ENCODE measurements at places on chromosomes 16 and 17.

DNA sequence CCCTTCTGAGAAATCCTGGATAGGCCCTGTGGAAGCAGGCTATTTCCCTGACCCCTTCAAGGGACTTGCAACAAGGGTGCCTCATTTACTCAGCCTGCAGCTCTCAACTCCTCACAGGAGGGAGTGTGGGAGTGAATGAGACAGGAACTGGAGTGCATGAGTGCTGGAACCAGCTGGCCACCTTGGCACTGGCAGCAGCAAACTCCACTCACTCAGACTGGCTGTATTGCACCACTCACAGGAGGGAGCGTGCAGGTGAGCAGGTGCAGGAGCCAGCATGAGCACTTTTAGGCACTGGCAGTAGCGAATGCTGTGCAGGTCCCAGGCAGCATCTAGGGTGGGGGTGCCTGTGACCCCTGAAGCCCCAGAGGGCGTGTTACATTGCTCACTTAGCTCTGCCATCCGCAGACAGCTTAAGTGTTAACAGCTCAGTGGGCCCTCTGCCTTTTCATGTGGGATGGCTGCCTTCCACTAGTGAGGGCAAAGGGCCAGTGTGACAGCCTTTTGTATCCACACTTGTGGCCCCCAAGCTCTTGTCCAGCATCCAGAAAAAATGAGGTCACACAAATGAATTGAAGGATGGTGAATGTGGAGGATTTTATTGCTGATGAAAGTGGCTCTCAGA is 11.0 kb upstream of the ZNHIT3 start:
- no peak for DNase-seq

GRCh38 chr17:10198509-10199249 is at the start of gene GAS7:
Gene GAS7 (minus strand): TSS chr17:10198606.
- DNase-seq: peak; percentile 6

- no peak for DNase-seq
Observed at GRCh38 chr16:27365142-27366089, 36.6 kb upstream of the IL21R start.

DNA sequence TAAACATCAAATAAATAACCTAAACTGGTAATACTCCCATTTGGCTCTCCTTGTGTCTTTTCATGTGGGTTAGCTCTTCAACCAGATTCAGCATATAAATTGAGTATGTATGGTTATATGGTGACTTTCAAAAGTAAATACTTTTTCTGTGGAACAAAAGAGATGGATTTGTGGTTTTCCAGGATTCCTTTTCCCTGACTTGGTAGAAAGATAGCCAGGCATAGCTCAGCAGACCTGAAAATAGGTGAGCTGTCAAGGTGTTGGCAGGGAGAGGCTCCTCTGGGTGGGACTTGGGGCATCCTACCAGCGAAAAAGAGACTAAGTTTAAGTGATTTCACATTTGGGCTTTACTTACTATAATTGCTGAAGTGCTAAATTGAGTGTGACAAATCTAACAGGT is 80.3 kb downstream of the FTO start:
- no peak for DNase-seq

DNA sequence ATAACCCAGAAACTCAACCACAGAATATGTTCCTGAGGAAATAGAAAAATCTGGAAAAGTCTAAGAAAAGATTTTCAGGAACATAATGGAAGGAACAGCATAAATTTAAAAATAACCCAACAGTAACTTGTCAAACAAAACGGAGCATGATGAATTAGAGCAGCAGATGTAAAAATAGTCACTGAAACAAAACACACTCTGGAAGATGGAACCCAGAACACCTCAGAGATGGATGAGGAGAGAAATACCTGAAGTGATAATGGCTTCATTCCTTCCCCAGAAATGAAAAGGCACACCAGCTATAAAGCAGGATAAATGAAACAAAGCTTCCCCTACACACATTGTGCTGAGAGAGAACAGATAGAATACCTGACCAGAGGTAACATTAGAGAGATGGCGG is 6.3 kb downstream of the TK1 start:
- DNase-seq: no peak

- DNase-seq: no peak
Observed at GRCh38 chr16:7026639-7027038, 306.0 kb upstream of the RBFOX1 start.

DNA sequence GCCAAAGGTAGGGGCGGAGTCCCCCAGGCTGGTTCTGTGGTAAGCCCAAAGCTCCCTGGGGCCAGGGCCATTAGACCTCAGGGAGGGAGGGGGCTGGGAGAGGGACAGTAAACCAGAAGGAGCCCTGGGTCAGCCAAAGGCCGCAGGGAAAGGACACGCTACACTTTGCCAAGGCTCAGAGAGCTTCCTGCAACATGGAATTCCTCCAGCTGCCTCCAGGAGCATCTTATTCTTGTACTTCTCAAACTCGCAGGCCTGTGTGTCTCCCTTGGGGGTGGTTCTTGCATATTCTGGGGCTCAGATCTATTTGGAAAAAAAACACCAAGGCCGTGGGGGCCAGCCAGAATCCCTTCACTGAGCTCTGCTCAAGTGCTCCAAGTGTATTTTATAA is 25.1 kb downstream of the AKAP1 start:
- no peak for DNase-seq

- no peak for DNase-seq
Observed at GRCh38 chr16:10386517-10387100, 748 bp downstream of the ATF7IP2 start.

- no peak for DNase-seq
Observed at GRCh38 chr17:21035406-21035805, 7.4 kb downstream of the USP22 start.

- DNase-seq: no peak
Observed at GRCh38 chr17:39647256-39647655, 10.3 kb downstream of the STARD3 start.

DNA sequence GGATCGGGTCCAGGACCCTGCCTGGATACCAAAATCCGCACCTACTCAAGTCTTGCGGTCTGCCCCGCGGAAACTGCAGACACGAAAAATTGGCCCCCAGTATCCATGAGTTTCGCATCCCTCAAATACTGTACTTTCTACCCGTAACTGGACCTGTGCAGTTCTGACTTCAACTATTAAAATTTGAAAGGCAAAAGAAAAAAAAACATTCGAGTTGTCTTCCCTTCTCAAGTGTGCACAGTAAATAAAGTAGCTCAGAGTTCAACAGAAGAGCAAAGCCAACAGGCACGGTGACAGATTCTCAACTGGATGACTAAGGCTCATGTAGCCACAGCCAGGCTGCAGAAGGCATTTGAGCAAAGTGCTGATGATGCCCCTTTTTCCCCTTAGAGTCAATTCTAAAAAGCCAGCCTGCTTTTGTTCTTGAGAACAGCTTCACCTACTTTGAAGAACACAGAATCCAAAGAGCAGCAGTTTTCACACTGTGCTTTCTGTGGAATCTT is 32.5 kb downstream of the MARF1 start:
- no peak for DNase-seq

DNA sequence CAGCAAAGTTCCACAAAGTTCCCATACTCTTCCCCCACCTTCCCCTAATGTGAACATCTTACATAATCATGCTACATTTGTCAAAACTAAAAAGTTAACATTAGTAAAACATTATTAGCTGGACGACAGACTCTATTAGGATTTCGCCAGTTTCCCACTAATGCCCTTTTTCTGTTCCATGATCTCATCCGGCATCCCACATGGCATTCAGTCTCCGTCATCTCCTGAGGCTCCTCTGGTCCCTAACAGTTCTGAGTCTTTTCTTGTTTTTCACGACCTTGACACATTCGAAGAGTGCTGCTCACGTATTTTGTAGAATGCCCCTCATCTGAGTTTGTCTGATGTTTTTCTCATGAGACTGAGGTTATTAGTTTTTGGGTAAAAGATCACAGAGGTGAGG is 8.8 kb upstream of the MPRIP start:
- DNase-seq: no peak

- DNase-seq: no peak
Observed at GRCh38 chr17:2695961-2696760, 15.4 kb downstream of the CLUH start.

GRCh38 chr16:68227850-68228553 is 7.9 kb downstream of the ESRP2 start:
- DNase-seq: no peak

GRCh38 chr17:30990458-30990857 is 19.6 kb downstream of the RNF135 start:
- no peak for DNase-seq

GRCh38 chr16:54930005-54930868 is at the start of gene IRX5:
Gene IRX5 (plus strand): TSS chr16:54930865. CDS start chr16:54931199, 334 bp downstream.
- peak; percentile 37 for DNase-seq

DNA sequence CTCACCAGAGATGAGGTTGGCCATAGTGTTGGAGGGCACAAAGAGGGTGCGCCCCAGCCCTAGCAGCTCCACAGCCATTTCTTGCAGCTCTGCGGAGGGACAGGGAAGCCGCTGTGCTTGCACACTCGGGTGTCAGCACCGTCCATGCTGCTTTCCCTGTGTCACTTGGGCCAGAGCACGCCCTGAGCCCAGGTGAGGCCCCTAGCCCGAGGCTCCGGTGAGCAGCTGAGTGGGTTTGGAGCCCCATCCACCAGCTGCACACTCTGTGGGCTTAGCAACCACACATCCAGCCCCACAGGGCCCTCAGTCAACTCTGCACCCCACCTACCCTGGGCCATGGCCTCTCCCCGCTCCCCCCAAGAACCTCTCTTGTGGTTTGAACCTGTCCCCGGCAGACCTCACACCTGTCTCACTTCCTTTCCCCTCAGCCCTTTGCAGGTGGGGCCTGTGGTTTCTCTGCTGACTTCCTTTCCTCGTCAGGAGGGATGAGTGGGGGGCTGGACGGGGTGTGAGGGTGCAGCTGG is 20.7 kb downstream of the TMEM235 start:
- peak; percentile 48 for DNase-seq

DNA sequence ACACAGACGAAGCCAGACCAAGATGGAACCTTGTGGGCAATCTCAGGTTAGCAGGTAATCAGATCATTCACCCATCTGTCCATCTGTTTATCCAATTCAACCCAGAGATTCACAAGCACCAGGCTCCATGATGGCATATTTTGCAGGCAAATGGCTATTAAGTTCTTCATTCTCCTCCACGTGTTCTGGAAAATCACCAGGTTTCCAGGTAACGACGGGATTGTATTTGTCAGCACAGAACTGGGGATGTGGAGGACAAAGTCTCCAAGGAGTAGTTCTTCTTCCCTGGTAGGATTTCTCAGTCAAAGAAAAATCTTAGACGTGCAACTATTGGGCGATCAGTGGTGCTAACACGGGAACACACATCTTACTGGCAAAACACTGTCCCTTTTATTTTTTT is 368.8 kb downstream of the SLC39A11 start:
- no peak for DNase-seq

- DNase-seq: no peak
Observed at GRCh38 chr16:67783353-67783725, 23.0 kb downstream of the RANBP10 start.

- DNase-seq: peak; percentile 56
Observed at GRCh38 chr17:19502517-19502916, 31.1 kb upstream of the SLC47A1 start.

DNA sequence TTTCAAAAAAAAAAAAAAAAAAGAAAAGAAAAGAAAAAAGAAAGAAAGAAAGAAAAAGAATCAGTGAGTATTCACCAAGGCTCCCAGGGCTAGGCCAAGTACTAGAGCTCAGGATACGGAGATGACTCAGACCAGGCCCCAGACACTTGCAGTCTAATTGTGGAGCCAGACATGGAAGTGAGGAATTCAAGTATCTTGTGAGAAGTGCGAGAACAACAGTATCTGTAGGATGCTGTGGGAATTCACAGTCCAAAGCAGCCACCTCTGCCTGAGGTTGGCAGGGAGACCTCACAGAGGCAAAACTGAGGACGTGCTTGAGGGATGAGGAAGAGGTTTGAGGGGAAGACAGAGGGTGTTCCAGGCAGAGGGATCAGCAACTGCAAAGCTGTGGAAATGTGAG is 14.0 kb upstream of the ALDOA start:
- no peak for DNase-seq

DNA sequence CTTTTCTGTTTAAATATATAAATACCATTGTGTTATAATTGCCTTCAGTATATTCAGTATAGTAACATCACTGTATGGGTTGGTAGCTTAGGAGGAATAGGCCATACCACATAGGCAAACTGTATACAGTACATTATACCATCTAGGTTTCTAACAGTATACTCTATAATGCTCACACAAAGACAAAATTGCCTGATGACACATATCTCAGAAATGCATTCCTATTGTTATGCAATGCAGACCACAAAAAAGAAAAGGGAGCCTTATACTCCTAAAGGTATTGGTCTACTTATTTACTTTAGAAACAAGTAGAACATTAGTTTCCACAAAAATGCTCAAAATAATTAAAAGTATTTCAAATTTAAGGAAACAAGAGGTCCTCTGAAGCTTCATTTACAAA is 47.9 kb downstream of the SETD6 start:
- DNase-seq: no peak

DNA sequence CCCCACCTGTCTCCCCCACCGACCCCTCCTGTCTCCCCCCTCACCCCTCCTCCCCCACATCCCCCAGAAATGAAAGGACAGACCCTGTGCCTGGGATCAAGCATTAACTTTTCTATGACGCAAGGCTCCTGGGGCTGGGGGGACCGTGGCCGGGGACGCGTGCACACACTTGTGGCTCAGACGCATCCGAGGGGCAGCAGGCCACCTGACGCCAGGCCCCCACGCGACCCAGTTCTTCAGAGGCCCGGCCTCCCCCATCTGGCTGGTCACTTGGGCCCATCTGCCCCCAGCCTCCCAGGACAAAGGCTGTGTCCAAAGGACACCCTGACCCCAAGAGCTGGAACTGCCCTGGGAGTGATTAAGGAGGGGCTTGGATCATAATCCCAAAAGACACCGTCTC is 14.0 kb upstream of the PVALEF start:
- no peak for DNase-seq

GRCh38 chr17:61571624-61572023 is 19.4 kb downstream of the NACA2 start:
- no peak for DNase-seq

GRCh38 chr17:62717589-62717855 is 90.1 kb downstream of the MRC2 start:
- no peak for DNase-seq

DNA sequence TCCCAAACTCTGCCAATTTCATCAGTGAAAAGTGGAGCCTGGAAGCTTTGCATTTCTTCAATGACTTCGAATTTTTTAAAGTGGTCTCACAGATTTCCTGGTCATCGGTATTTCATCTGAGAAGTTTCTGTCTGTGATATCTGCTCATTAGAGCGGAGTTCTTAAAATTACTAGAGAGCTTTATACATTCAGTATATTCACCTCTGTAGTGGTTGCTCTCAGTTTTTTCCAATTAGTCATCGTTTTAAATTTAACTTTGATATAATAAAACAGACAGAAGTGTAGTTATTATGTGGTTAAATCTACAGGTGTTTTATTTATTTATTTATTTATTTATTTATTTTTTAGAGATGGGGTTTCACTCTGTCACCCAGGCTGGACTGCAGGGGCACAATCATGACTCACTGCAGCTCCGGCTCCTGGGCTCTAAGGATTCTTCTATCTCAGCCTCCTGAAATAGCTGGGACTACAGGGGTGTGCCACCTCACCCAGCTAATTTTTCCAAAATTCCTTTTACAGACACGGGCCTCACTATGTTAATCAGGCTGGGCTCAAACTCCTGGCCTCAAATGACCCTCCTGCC is 16.0 kb downstream of the ARHGAP17 start:
- DNase-seq: no peak

Data from activated naive CD4-positive, alpha-beta T cell treated with Interleukin-2 at 50 U/mL for 16 hours (primary cell).